ENCODE measurements at places on chromosomes 7 and 10. TPM values are rescaled to one million over a fixed set of nuclear protein-coding genes. Genes with fewer than 3 reads are reported as not detected.

- DNase-seq = no peak
Measured at GRCh38 chr7:84422790-84423189, 228.2 kb upstream of the SEMA3A start.

DNA sequence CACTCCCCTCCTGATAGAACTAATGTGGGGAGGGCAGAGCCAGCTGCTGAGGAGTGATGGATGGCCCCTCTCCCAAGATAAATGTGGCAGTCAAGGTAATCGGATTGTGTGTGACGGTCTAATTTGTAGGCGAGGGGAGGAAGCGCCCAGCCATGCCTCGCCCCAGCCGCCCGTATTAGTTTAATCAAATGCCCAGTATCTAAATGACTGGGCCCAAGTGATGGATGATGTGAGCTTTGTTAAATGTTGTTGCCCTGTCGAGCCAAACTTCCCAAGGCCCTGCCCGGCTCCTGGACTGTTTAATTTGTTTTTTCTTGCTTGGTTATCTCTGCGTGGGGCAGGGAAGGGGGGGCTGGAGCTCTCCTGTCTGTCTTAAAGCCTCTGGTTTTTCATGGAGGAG lies 88.4 kb upstream of the PPIF start:
- no peak for DNase-seq

- no peak for DNase-seq
Measured at GRCh38 chr10:107473225-107473624, 308.7 kb upstream of the SORCS1 start.

- no peak for DNase-seq
Measured at GRCh38 chr10:44039599-44039998, 345.3 kb downstream of the CXCL12 start.

GRCh38 chr10:112809736-112810135 lies 140.3 kb upstream of the TCF7L2 start:
- no peak for DNase-seq

GRCh38 chr10:123331438-123331837 lies 177.2 kb downstream of the BUB3 start:
- no peak for DNase-seq

DNA sequence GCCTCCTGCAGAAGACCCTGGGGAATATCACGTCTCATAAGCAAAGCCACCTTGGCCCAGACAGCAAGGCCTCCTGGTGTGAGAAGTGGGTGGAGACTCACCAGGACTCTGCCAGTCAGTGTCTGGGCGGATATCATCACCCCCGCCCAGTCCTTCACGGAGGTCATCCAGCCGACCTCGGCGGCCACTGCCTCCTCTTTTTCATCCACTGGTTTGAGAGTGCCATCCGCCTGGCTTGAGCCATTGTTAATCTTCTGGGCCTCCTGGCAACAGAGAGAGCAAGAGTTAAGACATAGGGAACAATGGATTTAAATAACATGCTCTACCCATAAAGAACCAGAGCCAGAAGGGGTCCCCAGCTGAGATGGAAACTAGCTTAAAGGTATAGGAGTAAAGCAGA lies 233.8 kb downstream of the KCNMA1 start:
- no peak for DNase-seq

- no peak for DNase-seq
Measured at GRCh38 chr10:44913350-44914081, 2.4 kb downstream of the TMEM72 start.

- no peak for DNase-seq
Measured at GRCh38 chr10:23556727-23557440, 118.0 kb downstream of the OTUD1 start.

DNA sequence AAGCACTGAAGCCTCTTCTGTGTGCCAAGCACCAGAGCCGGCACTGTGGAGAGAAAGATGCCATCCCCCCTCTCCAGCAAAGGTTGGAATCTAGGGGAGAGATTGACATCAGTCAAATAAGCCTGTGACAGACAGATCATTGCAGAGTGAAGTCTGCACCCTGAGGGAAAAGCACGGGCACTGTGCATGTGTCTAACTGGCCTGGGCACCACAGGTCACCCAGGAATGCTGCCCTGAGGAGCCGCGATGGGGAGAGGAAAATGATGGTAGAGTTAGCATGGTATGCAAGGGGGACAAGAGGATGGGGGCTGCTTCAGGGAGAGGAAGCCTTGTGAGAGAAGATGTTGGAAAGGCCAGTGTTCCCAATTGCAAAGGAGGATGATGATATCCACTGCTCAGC lies 261.0 kb downstream of the GRID1 start:
- no peak for DNase-seq

- no peak for DNase-seq
Measured at GRCh38 chr10:101018600-101019439, 12.1 kb downstream of the PDZD7 start.

The ZSCAN25 gene
- polyA plus RNA-seq = 21.0 TPM

The SEMA4G gene
- 49.8 TPM for polyA plus RNA-seq

The CYP2C19 gene
- polyA plus RNA-seq = 0.29 TPM

The PLPP4 gene
- polyA plus RNA-seq = 2.4 TPM
